GM18507 (cell line): ENCODE measurements at places on chromosomes 3 and 15.

GRCh38 chr15:39413558-39413957 lies 167.3 kb upstream of the THBS1 start:
- no peak for DNase-seq

GRCh38 chr3:8733332-8734094 lies at the start of gene CAV3:
Gene CAV3, plus strand, starts transcription at chr3:8733802. Its CDS starts 75 bp downstream, at chr3:8733877.
- DNase-seq = no peak

GRCh38 chr3:78015856-78016255 lies 976.0 kb downstream of the ROBO2 start:
- no peak for DNase-seq

- DNase-seq = no peak
These were observed 74.6 kb downstream of the PRICKLE2 start for GRCh38 chr3:64150623-64151207.

GRCh38 chr15:50876989-50877360 lies 31.5 kb upstream of the AP4E1 start:
- peak; percentile 26 for DNase-seq

DNA sequence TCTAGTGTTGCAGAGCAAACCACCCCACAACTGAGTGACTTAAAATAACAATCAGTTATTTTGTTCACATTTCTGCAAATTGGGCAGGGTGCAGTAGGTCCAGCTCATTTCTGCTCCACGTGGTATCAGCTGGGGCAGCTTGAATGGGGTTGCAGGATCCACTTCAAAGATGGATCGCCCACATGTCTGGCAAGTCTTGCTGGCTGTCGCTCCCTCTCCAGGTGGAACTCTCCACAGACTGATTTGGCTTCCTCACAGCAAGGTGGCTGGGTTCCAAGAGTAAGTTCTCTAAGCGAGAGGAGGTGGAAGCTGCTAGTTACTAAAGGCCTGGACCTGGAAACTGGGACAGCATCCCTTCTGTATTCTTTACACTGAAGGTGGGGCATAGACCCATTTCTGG lies 213.3 kb downstream of the SLC9A9 start:
- no peak for DNase-seq

DNA sequence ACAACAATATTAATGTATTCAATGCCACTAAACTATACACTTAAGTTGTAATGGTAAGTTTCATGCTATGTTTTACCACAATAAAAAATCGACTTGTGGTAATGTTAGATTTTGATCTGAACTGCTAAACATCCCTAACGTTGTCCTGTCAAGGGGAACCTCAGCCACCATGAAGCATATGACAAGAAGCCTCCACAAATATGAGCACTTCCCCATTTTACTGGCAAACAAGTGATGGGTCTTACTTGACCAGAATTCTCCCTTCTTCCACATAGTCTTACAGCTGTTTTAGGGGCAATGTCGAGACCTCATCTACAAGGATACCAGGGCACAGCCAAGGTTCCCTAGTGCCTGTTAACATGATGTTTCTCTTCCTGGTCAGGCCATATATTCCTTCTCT lies 124.2 kb upstream of the ABI3BP start:
- no peak for DNase-seq

DNA sequence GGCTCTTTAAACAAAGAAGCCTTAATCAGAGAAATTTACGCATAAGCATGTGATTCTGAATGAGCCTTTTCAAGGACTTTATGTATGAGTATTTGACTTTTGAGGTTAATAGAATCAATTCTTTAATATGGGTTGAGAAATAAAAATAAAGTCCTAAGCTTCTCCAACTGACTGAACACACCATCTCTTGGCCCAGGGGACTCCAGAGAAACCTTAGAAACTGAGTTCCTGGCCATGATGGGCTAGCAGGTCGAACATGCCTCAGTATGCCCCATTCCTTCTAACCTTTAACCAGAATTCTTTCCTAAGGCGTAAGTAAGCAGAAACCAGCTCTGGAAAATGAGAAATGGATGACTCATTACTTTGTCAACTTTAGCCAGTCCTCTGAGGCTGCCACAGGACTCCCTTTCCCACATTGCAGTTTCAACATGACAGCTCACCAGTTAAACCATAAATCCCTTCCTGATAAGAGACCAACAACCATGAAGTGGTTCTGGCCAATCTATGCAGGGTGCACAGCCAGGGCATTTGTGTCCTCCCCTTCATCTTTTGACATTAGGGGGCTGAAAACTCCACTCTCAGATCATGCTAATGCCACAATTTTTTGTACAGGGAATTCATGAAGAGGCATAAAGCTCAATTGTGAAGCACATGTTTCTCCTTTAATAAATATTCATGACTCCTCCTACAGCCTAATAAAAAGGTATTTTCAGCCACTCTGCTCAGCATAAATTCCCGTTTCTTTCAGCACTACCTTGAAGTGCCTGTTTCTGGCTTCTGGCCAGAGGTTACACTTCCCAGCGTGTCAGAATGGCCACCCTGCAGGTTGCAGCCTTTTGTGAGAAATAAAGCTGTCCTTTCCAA lies 33.3 kb downstream of the TM4SF18 start:
- DNase-seq = no peak

- no peak for DNase-seq
These were observed 3.9 kb upstream of the FGF12 start for GRCh38 chr3:192731233-192731632.

DNA sequence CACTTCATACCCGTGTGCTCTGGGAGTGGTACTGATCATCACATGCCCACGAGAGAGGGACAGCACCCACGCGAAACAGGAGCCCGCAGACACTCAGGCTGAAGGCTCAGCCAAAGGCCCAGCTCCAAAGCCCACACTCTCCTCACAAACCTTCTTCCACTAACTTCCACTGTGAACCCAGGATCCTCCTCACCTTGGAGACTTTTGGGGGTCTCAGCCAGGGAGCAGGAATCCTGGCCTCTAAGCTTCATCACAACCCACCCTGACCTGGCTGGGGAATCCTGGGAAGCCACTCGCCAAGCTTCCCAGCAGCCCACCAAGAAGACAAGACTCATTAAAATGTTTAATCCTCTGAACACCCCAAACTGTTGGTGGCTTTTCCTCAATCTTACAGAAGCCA lies 421.2 kb downstream of the OCA2 start:
- DNase-seq = no peak

DNA sequence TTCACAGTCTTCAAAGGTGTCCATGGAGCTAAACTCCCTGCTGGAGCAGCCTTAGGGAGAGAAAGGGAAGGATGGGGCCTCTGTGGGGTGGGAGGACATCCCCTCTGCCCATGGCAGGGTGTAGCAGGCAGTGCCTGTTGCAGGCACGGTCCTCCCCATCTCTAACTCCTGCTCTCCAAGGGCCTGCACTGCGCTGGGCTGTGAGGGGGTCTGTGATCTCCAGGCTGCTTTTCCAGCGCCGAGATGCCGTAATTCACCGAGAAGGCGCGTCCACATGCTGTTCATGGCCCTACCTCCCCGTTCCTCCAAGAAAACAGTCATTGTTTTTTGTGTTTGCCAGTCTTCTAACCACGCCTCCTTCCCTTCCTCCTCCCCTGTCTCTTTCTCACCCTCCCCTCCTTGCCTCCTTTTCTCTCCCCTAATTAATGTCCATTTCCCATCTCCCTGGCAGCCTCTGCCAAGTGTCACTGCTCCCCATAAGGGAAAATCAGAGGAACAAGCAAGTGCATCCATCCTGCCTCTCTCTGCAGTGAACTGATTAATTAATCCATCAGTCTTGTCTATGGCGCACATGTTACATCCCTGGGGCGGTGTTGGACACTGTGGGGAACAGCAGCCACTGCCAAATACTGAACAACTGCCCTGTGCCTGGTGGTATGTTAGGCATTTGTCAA lies 17.7 kb upstream of the LAMP3 start:
- DNase-seq = no peak

GRCh38 chr3:107810171-107811071 lies 280.4 kb downstream of the CD47 start:
- DNase-seq = no peak

DNA sequence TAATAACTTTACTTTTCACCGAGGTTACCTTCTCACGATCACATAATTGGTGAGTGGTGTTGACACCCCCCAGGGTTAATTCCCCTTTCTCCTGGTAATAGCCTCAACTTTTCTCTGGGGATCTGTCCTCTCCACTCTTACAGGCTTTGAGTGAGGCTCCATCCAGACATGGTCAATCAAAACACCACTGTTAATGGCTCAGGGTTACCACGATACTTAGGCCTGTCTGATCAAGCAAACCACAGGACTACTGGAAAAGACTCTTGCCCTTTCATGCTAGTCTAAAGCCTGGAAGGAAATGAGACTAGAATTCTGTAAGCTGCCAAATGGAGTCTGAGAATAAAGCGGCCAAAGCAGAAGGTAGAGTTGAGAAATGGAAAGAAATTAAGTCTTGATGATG lies 56.5 kb upstream of the STT3B start:
- no peak for DNase-seq

DNA sequence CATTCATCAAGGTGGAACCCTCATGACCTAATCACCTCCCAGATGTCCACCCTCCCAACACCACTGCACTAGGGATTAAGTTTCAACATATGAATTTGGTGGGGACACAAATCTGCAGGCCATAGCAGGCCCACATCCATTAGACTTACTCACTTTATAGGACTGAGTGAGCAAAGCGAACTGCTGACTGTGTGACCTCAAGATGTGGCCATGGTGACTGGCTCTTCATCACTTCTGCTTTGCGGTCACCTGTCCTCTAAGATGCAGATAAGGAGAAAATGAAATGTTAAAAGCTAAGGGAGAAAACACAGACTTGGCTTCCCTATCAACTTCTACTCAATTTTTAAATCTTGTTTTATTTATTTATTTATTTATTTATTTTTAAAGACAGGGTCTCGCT lies 14.5 kb upstream of the DCP1A start:
- no peak for DNase-seq
